ENCODE measurements at places on chromosomes 1 and 21.
A peak's percentile ranks its signal among the peaks of the same experiment; 100 is the strongest.

- DNase-seq: peak; percentile 68
Observed at GRCh38 chr1:11842154-11843041, 5.2 kb downstream of the NPPA start.

DNA sequence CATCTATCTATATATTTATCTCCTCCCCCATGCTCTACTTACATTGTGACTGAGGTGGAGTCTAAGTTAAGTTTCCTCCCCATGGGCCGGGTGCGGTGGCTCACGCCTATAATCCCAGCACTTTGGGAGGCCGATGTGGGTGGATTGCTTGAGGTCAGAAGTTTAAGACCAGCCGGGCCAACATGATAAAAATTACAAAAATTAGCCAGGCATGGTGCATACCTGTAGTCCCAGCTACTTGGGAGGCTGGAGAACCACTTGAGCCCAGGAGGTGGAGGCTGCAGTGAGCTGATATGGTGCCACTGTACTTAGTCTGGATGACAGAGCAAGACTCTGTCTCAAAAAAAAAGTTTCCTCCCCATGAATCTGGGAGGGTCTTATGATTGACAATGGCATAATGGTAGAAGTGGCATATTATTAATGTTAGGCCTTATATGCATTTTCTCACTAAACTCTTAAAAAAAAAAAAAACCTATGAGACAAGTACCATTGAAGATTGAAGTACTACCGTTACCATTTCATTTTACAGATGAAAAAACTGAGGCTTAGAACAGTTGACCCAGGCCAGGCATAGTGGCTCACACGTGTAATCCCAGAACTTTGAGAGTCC lies 11.2 kb downstream of the F11R start:
- no peak for DNase-seq

DNA sequence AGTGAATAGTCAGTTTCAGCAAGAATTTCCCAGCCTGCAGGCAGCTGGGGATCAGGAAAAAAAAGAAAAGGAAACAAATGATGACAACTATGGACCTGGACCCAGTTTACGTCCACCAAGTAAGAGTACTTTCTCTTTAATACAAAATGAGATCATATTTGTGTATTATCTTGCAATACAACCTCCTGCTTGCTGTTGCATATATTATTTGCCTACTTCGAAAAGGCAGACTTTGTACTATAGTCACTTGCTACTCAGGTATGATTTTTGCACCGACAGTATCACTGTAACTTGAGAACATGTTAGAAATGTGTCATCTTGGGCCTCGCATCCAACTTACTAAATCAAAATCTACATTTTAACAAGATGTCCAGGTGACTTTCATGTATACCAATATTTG lies 30.4 kb downstream of the PRRC2C start:
- DNase-seq: no peak

DNA sequence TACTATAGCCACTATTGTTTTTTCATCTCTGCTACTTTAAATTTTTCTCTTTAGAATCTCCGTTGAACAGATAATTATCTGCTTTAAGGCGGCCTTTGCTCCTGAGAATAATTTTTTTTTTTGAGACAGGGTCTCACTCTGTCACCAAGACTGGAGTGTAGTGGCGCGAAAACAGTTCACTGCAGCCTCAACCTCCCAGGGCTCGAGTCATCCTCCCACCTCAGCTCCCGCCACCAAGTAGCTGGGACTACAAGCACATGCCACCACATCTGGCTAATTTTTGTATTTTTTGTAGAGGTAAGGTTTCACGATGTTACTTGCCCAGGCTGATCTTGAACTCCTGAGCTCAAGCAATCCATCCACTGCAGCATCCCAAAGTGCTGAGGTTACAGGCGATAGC lies 28.6 kb downstream of the TRIT1 start:
- no peak for DNase-seq

DNA sequence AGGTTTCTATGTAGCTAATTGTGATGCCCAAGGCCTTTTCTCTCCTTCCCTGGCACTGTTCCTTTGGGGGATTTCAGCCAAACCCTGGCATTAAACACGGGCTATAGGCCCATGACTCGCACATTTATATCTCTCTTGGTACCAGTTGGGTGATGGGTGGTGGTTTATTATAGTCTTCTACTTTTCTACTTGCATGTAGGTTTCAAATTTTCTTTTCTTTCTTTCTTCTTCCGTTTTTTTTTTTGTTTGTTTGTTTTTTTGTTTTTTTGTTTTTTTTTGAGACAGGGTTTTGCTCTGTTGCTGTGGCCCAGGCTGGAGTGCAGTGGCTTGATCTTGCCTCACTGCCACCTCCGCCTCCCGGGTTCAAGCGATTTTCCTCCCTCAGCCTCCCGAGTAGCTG lies 1.1 kb downstream of the IL10RB start:
- no peak for DNase-seq

DNA sequence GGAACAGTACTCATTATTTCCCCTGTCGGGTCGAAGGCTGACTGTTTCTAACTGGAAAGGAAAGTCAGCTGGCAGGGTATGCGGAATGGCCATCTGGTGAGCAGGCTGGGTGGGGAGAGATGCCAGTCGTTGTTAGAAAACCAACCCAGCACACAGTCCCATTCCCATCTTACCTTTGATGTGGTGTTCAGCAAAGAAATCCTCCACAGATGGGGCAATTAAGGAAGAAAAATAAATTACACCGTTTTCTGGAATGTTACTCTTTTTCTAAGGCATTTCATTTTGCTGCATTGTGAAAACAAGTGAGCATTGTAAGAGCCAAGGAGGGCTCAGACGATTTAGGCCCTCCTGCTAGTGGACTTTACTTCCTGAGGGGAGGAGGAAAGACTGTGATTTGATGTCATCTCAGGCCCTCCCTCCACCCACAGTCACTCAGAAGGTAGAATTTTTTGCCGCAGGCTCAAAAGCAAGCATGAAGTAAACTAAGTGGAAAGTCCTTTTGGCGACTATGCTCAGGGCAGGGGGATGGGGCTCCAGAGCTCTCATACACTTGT lies at the start of gene SLC16A4:
SLC16A4 (minus strand) TSS at position 335 of the 554 bp plus-strand sequence. CDS start 1,703 bp downstream, outside the sequence.
- DNase-seq: no peak

DNA sequence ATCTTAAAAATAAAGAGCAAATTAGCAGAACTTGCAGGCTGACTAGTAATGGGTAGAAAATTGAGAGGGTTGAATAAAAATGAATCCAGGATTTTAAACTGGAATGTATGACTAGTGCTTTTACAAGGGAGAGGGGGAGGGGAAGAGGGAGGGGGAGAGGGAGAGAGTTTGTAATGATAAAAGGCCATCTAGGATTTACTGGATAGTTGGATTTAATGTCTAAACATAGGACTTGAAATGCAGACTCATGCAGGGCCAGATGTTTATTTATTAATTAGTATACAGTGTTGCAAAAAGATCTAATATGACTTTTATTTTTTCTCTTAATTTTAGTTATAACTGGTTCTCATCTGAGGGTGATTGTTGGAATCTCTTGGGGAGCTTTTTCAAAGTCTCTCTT lies 4.3 kb downstream of the ZNF326 start:
- DNase-seq: no peak

DNA sequence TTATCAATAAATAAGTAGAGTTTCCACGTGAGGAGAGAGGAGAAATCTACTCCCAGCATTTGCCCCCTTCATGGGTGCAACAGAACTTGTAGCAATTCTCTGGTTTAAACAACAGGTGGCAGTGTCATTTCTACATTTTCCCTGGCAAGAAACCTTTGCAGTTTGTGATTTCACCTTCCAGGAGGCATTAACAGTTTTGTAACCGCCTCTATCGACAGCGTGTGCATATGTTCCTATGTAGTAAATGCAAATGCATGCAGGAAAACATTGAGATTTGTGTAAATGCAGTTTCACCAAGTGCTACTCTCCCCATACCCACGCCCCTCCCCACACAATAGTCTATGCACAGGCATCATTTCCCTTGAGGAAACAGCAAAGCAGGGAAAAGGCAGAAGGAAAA lies 494.7 kb downstream of the SMYD3 start:
- peak; percentile 52 for DNase-seq

GRCh38 chr1:103901072-103901471 lies 151.4 kb downstream of the AMY1C start:
- no peak for DNase-seq

DNA sequence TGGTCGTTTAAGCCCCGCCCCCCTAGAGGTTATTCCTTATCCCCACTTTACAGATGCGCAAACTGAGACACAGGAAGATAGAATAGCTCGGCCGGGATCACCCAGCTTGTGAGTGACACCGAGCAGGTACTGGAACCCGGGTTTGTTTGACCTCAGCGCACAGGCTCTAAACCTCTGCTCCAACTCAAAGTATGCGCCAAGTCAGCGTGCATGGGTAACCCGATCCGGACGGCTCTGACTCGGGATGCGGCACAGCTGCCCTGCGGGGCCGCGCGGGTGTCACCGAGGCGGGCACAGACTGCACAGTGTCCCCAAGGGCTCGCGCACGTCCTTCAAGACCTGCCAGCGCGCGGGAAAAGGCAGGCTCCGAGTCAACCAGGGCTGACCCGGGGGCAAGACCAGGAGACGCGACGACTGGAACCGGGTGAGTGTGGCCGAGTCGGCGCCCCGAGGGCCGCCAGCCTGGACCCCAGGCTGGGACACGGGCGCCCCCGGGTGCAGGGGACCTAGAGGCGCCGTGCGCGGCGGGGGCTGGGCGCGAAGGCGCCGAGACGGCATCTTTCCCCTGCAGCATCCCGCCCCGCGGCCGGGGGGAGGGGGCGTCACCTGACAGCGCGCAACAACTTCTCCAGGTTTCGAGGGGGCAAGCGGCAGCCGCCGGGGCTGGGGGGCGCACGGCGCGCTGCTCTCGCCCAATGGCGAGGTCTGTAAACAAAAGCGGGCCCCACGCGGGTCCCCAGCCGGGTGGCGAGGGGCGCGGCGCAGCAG lies 101.9 kb upstream of the SOD1 start:
- no peak for DNase-seq

DNA sequence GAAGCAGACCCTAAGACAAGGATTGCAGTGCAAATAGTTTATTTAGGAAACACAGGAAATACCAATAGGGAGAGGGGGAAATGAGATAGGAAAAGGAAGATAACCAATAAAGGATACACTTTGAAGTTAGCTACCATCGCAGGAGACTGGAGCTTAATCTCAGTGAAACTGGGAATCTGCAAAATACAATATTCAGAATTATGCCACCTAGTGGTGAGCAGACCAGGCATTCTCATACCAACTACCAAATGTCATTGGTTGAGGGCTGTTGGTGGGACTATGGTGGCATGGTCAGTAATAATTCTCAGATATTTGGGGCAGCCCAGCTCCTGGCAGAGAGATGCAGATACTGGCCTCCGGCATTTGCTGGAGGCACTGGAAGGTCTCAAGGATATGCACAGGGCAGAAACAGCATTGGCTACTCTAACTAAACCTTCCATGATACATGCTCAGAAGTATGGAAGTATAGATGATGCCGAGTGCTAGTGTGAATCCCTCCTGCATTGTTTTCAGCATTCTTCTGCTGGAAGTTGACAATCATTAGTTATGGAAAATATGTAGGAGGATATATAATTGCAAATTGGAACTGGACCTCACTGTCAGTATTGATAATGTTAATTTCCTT lies 11.8 kb upstream of the ZFP69B start:
- peak; percentile 47 for DNase-seq

DNA sequence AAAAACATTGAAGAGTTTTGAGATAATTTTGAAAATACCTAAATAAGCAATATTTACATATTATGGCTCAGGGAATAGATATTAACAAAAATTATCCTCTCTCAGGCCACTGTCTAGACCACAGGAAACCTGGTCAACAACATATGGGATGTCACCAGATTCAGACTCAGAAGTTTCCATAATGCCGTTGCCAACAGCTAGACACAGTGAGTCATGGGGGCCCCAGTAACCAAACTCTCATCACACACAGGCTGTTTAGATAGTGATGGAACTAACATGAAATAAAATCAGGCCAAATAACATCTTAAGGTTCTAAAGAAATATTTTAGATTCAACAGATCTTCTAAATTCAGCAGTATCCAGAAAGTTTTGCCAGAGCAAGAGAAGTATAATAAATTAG lies 681.7 kb upstream of the ADAMTS5 start:
- no peak for DNase-seq

- DNase-seq: no peak
Observed at GRCh38 chr21:35768187-35768586, 292.1 kb downstream of the SETD4 start.

GRCh38 chr1:221381910-221382623 lies 359.8 kb downstream of the DUSP10 start:
- DNase-seq: no peak

GRCh38 chr1:229671310-229671709 lies 45.3 kb downstream of the URB2 start:
- DNase-seq: no peak

DNA sequence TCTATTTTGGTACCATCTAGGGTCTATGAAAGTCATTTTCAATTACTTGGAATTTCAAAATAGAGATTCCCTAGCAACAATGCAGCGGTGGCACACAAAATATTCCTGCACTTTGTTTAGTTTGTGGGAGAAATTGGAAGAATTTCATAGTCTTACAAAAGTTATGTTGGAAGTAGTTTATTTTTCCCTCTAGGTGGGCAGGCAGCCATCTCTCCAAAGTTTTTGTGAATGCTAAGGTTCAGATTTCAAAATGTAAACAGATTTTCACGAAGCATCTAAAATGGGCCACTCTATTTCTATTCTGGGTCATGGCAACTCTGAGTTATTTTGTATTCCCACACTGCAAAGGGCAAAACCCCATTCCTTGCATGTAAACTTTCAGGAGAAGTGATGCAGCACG lies 8.0 kb downstream of the SMCP start:
- no peak for DNase-seq

GRCh38 chr1:202090994-202091393 lies 31.7 kb upstream of the GPR37L1 start:
- DNase-seq: no peak

- no peak for DNase-seq
Observed at GRCh38 chr1:166865926-166866325, 10.1 kb downstream of the TADA1 start.
